Muscle of leg (tissue), 16 donors: ENCODE measurements at places on chromosomes 3 and 15. TPM values are rescaled to one million over a fixed set of nuclear protein-coding genes. Genes with fewer than 3 reads are reported as not detected.

Gene CILP
- 32.5 TPM for total RNA-seq

GRCh38 chr15:62324382-62324781, 159.3 kb upstream of the C2CD4B start:
- no peaks in the 10 kb centered on the region for H3K36me3 ChIP-seq
- peaks cover 3% of the 10 kb centered on the region for H3K27me3 ChIP-seq
- no peak overlapping the region for H3K27ac ChIP-seq
- H3K4me3 ChIP-seq = no peak overlapping the region
- H3K4me1 ChIP-seq = peaks cover 10% of the 10 kb centered on the region

Gene HHLA2
- not detected for total RNA-seq

GRCh38 chr3:36933540-36934296, 11.1 kb downstream of the TRANK1 start:
- H3K27me3 ChIP-seq = no peaks in the 10 kb centered on the region
- H3K36me3 ChIP-seq = no peaks in the 10 kb centered on the region
- DNase-seq = no peak
- no peak overlapping the region for H3K4me3 ChIP-seq
- H3K4me1 ChIP-seq = peaks cover 5% of the 10 kb centered on the region

- H3K4me1 ChIP-seq = peaks cover 22% of the 10 kb centered on the region
- H3K27me3 ChIP-seq = no peaks in the 10 kb centered on the region
- peak; percentile 36 for DNase-seq
- H3K4me3 ChIP-seq = peak overlapping the region; percentile 58
- H3K27ac ChIP-seq = no peak overlapping the region
These were observed 1.1 kb downstream of the PDIA5 start for GRCh38 chr3:123067689-123068600.

Gene KLHL40
- 114 TPM for total RNA-seq

Gene CMTM8
- 0.53 TPM for total RNA-seq

- peaks cover under 1% of the 10 kb centered on the region for H3K4me1 ChIP-seq
- no peak overlapping the region for H3K4me3 ChIP-seq
These were observed 29.0 kb upstream of the TBC1D21 start for GRCh38 chr15:73844356-73844755.

- no peak overlapping the region for H3K27ac ChIP-seq
- H3K4me3 ChIP-seq = no peak overlapping the region
- peak; percentile 46 for DNase-seq
- H3K4me1 ChIP-seq = no peaks in the 10 kb centered on the region
- no peaks in the 10 kb centered on the region for H3K27me3 ChIP-seq
These were observed 31.7 kb downstream of the PLSCR4 start for GRCh38 chr3:146218880-146219866.

Gene GRK7
- 0.04 TPM for total RNA-seq

DNA sequence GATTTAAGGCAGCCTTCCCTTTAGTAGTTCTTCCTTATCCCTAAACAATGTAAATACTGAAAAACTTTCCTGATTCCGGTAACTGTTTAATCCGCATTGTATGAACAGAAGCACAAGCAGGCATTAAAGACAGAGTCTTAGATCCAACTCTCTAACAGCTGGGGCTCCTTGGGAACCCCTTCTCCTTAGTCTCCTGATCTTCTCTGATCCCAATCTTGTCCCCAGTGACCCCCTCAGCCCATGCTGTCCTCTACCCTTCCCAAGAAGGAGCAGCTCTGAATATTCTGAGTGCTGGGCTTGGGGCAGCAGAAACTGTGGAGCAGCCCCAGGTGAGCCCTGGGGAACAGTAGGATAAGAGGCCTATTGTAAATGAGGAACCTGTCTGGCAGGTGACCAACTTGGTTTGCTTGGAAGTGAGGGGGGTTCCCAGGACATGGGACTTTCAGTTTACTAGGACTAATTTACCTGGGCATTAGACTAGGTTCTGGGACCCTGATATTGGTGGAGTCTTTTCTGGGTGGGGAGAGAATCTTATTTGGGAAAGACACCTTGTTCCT, 13.0 kb upstream of the SLC30A4 start:
- no peak overlapping the region for H3K4me3 ChIP-seq
- H3K4me1 ChIP-seq = no peaks in the 10 kb centered on the region
- DNase-seq = no peak
- no peaks in the 10 kb centered on the region for H3K27me3 ChIP-seq
- no peaks in the 10 kb centered on the region for H3K36me3 ChIP-seq
- no peak overlapping the region for H3K27ac ChIP-seq

Gene CLDN16
- not detected for total RNA-seq

DNA sequence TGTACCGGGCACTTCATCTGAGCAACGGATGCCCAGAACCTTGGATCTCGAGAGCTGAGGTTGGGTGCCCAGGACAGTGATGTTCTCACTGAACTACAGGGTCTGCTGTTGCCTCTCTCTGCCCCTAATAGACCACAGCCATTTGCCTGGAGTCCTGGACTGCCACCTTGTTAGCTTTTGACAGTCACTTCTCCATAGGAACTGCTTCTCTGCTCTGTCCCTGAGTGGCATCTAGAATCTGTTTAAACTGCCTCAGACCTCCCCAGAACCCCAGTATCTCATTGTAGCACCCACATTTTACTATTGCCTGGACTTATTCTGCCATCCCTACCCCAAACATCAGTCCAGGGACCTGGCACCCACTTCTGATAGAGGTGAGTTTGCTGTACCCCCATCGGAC, 194.4 kb downstream of the SLCO3A1 start:
- no peak overlapping the region for H3K27ac ChIP-seq
- H3K4me3 ChIP-seq = no peak overlapping the region
- DNase-seq = no peak
- H3K27me3 ChIP-seq = peaks cover 2% of the 10 kb centered on the region

DNA sequence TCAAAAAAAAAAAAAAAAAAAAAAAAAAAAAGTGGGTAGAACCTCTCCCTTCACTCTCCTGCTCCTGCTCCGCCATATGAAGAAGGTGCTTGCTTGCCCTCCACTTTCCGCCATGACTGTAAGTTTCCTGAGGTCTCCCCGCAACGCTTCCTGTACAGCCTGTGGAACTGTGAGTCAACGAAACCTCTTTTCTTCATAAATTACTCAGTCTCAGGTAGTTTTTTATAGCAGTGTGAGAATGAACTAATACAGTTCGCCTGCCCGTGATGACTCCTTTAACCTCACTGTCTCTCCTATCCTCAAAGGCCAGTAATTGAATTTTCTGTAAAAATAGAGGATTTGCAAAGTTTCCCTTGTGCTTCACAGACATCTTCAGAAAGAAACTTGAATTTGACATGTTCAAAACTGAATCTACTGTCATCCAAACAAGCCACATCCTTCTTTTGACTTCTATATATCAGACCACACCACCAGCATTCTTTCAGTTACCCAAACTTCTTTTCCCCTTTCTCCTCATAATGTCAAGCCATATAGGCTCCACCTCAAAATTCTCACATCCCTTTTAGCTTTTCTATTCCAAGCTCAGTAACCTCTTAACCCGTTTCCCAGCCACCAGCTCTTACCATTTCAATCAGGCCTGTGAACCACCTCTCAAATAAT, 44.3 kb downstream of the P2RY1 start:
- no peak overlapping the region for H3K4me3 ChIP-seq
- no peak overlapping the region for H3K27ac ChIP-seq
- no peaks in the 10 kb centered on the region for H3K4me1 ChIP-seq
- H3K36me3 ChIP-seq = no peaks in the 10 kb centered on the region
- no peaks in the 10 kb centered on the region for H3K27me3 ChIP-seq

- no peak for DNase-seq
- no peaks in the 10 kb centered on the region for H3K27me3 ChIP-seq
- H3K4me1 ChIP-seq = peaks cover 26% of the 10 kb centered on the region
These were observed 145.0 kb downstream of the LRRK1 start for GRCh38 chr15:101063891-101064794.

GRCh38 chr3:10519236-10519635, 13.8 kb upstream of the ATP2B2 start:
- H3K4me1 ChIP-seq = no peaks in the 10 kb centered on the region
- no peak for DNase-seq
- no peak overlapping the region for H3K4me3 ChIP-seq
- peaks cover 30% of the 10 kb centered on the region for H3K27me3 ChIP-seq
- peak overlapping the region; percentile 25 for H3K27ac ChIP-seq

- H3K27me3 ChIP-seq = no peaks in the 10 kb centered on the region
- no peak overlapping the region for H3K4me3 ChIP-seq
- H3K36me3 ChIP-seq = no peaks in the 10 kb centered on the region
- no peak overlapping the region for H3K27ac ChIP-seq
- DNase-seq = peak; percentile 38
These were observed 12.7 kb downstream of the TAGLN3 start for GRCh38 chr3:112011376-112011940.

- H3K36me3 ChIP-seq = no peaks in the 10 kb centered on the region
- H3K4me3 ChIP-seq = no peak overlapping the region
- H3K27ac ChIP-seq = no peak overlapping the region
- peaks cover 36% of the 10 kb centered on the region for H3K4me1 ChIP-seq
- DNase-seq = no peak
- H3K27me3 ChIP-seq = no peaks in the 10 kb centered on the region
These were observed 36.8 kb upstream of the KY start for GRCh38 chr3:134687642-134688041.

DNA sequence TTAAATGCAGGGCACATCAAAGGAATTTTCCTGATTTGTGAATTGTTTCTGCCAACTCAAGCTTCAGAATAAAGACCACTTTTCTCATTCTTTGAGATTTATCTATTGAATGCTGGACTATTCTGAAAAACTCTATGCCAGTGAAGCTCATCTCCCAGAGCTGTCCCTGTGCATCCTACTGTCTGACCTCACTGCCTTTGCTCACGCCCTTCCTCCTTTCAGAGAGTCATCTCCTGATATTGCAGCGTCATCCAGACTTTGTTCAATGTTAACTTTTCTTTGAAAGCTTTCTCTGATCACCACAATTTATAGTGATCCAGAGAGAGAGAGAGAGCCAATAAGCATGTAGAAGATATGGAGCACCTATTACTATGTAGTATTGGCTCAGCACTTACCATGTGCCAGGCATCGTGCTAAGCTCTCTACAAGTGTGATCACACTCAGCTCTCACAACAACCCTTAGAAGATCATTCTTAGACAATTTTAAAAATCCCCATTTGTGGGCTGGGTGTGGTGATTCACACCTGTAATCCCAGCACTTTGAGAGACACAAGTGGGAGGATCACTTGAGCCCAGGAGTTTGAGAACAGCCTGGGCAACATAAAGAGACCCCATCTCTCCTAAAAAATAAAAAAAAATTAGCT, 30.2 kb upstream of the TLE3 start:
- DNase-seq = no peak
- H3K4me3 ChIP-seq = no peak overlapping the region
- no peaks in the 10 kb centered on the region for H3K36me3 ChIP-seq
- H3K27ac ChIP-seq = no peak overlapping the region
- peaks cover 30% of the 10 kb centered on the region for H3K4me1 ChIP-seq
- peaks cover 12% of the 10 kb centered on the region for H3K27me3 ChIP-seq

GRCh38 chr15:88187195-88187594, 69.3 kb downstream of the NTRK3 start:
- no peak overlapping the region for H3K27ac ChIP-seq
- H3K36me3 ChIP-seq = no peaks in the 10 kb centered on the region
- H3K4me3 ChIP-seq = no peak overlapping the region

Gene IMPG2
- 1.3 TPM for total RNA-seq

Gene MORC1
- not detected for total RNA-seq

Gene LRRC34
- 4.3 TPM for total RNA-seq

DNA sequence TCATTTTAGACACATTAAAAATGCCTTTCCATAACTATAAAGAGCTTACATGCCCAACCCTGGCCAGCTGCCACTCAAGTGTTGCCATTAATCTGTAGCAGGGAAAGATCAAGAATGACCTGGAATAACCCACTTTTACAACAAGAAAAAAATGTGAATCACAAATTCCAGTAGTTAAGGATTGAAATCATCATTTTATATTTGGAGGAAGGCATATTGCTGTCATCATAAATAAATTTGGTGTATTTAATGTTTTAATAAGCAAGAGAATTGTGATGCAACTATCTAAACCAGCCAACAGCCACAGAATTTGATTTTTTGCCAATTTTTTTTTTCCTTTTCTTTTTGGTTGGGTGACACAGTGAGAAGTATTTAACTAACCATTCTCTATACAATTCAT, 240.0 kb upstream of the SEMA6D start:
- H3K27ac ChIP-seq = no peak overlapping the region
- DNase-seq = peak; percentile 47
- H3K4me3 ChIP-seq = no peak overlapping the region
- H3K27me3 ChIP-seq = no peaks in the 10 kb centered on the region
- H3K4me1 ChIP-seq = peaks cover 15% of the 10 kb centered on the region
- H3K36me3 ChIP-seq = no peaks in the 10 kb centered on the region

Gene EAF2
- 9.5 TPM for total RNA-seq

Gene GABRR3
- not detected for total RNA-seq

GRCh38 chr3:123480428-123480827, 31.5 kb upstream of the ADCY5 start:
- H3K36me3 ChIP-seq = no peaks in the 10 kb centered on the region
- no peak for DNase-seq
- H3K27ac ChIP-seq = no peak overlapping the region
- no peaks in the 10 kb centered on the region for H3K4me1 ChIP-seq

- no peak overlapping the region for H3K4me3 ChIP-seq
- no peak for DNase-seq
- H3K27me3 ChIP-seq = no peaks in the 10 kb centered on the region
- no peak overlapping the region for H3K27ac ChIP-seq
These were observed 2.4 kb upstream of the C3orf20 start for GRCh38 chr3:14672588-14672987.

Gene PLOD2
- total RNA-seq = 25.8 TPM

Gene TPRG1
- 2.7 TPM for total RNA-seq

Gene STRC
- 0.09 TPM for total RNA-seq

Gene PEX5L
- total RNA-seq = not detected

GRCh38 chr3:29452934-29453283, 172.0 kb downstream of the RBMS3 start:
- H3K4me3 ChIP-seq = no peak overlapping the region
- H3K4me1 ChIP-seq = peaks cover 13% of the 10 kb centered on the region
- peaks cover 2% of the 10 kb centered on the region for H3K36me3 ChIP-seq
- DNase-seq = no peak
- H3K27ac ChIP-seq = peak overlapping the region; percentile 80

GRCh38 chr15:67855842-67856241, 16.0 kb upstream of the RNU6-1 start:
- H3K4me1 ChIP-seq = no peaks in the 10 kb centered on the region
- no peak overlapping the region for H3K4me3 ChIP-seq
- H3K27ac ChIP-seq = no peak overlapping the region
- no peaks in the 10 kb centered on the region for H3K27me3 ChIP-seq
- DNase-seq = no peak
- no peaks in the 10 kb centered on the region for H3K36me3 ChIP-seq

DNA sequence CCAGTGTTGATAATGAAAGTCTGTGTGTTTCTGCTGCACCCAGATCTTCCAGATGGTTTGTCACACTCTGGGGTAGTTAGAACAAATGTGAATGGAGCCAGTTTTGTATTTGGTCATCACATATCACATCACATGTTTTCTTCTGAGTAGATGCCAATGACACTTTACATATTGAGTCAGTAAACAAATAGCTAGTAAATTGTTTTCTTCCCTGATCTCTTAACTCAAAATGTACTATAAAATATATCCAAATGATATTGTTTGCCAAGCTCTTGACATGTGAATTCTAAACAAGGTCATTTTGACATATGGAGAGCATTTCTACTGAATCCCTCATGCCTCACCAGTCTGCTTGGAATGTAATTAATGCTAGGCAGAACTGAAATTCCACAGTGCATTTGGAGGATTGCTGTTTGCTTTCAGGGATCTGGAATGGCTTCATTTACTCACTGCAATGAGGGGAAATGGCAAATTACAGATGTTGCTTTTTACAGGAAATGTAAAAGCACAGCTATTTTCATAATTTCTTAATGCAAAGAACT, 45.0 kb downstream of the PDHB start:
- no peaks in the 10 kb centered on the region for H3K27me3 ChIP-seq
- H3K4me1 ChIP-seq = peaks cover 18% of the 10 kb centered on the region
- peak overlapping the region; percentile 67 for H3K27ac ChIP-seq
- H3K36me3 ChIP-seq = peaks cover 7% of the 10 kb centered on the region
